H9 (cell line): ENCODE measurements at places on chromosomes 13 and 19. TPM values are rescaled to one million over a fixed set of nuclear protein-coding genes. Genes with fewer than 3 reads are reported as not detected.

Gene C5AR1
- total RNA-seq = 1.8 TPM in 2 replicates

Gene LSR
- 151 and 152 TPM in 2 replicates for total RNA-seq

DNA sequence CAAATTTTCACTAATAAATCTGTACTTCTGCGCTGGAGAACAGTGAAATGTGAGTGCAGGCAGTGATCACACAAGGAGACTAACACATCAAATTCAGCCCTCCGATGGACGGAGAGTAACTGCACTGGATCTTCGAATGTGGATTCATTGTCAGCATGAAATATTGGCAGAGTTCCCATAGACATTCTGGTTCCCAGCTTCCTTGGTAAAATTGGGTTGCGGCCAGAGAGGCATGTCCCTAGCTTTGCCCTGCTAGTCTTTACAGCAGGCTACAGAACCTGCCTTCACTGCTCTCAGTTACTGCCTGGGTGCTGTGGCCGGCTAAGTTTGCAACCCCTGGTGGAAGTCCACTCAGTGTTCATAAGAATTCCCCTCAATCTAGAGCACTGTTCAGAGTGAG is 32.3 kb upstream of the UQCRFS1 start:
- no peaks in the 10 kb centered on the region for H3K36me3 ChIP-seq
- no peaks in the 10 kb centered on the region for H3K4me1 ChIP-seq
- no peak overlapping the region for H3K4me3 ChIP-seq
- no peaks in the 10 kb centered on the region for H3K27me3 ChIP-seq
- DNase-seq = no peak
- no peak overlapping the region for H3K27ac ChIP-seq

DNA sequence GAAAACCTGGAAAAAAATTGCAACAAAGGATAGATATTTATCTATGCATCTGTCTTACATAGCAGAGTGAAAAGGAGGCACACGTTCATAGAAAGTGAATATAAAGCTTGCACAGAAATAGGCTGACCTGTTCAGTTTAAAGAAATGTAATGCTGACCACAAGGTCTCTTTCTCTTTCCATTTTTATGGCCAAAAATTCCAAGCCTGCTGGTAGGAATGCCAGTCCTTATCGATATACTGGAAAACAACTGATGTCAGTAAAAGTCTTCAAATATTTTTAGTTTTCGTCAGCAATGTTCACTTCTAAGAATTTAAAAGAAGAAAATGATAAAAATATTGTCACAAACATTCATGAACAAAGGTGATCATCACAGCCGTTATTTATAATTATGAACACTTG is 59.0 kb upstream of the MCF2L start:
- H3K4me1 ChIP-seq = peaks cover 3% of the 10 kb centered on the region; the same call in 1 of the 2 replicates
- H3K4me3 ChIP-seq = no peak overlapping the region
- H3K36me3 ChIP-seq = peaks cover 32% of the 10 kb centered on the region
- 0 out of 2 replicates have a peak, but pooled peaks cover 2% of the 10 kb centered on the region for H3K27me3 ChIP-seq

- H3K4me1 ChIP-seq = no peaks in the 10 kb centered on the region
- H3K27me3 ChIP-seq = no peaks in the 10 kb centered on the region
- H3K27ac ChIP-seq = no peak overlapping the region
- DNase-seq = peak; percentile 79
- H3K4me3 ChIP-seq = no peak overlapping the region
Measured at GRCh38 chr19:5154129-5154798, 185.4 kb downstream of the KDM4B start.
